Heart left ventricle (tissue), 16 donors: ENCODE measurements at places on chromosomes 3 and 15. TPM values are rescaled to one million over a fixed set of nuclear protein-coding genes. Genes with fewer than 3 reads are reported as not detected.

DNA sequence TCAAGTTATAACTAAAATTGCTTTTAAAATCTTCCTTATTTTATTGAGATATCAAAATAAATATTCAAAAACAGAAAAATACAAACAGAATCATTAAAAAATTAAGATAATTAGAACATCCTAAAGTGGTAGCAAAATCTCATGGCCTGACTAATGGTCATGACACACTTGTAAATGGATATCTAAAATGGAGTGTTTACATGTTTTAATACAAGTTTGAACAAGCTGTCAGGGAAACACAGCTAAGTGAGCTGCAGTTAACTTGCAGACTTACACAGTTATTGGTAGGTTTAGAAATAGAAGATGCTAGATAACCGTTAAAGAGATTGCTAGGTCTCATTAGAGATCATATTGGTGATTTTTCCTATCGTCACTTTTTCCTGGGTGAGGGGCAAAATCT lies 242.3 kb downstream of the LPP start:
- no peak for DNase-seq

DNA sequence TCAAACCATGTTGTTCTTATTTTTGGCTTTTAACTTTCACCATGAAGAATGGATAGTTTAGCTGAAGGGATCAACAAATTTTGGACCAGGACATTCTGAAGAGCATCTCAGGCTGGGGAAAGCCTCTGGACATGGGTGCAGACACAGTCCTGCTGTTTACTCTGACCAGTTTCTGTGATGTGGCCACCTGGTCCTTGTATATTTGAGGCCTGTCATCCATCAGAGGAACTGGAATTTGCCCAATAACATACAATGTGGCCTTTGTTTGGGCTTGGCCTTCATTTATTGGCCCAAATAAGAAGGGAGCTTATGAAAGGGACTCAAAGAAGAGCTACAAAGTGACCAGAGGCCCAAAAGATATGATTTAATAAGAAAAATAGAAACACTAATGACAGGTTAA lies 127.9 kb downstream of the MYRIP start:
- no peak for DNase-seq

- DNase-seq: no peak
Measured at GRCh38 chr3:54045061-54045815, 77.1 kb upstream of the CACNA2D3 start.

DNA sequence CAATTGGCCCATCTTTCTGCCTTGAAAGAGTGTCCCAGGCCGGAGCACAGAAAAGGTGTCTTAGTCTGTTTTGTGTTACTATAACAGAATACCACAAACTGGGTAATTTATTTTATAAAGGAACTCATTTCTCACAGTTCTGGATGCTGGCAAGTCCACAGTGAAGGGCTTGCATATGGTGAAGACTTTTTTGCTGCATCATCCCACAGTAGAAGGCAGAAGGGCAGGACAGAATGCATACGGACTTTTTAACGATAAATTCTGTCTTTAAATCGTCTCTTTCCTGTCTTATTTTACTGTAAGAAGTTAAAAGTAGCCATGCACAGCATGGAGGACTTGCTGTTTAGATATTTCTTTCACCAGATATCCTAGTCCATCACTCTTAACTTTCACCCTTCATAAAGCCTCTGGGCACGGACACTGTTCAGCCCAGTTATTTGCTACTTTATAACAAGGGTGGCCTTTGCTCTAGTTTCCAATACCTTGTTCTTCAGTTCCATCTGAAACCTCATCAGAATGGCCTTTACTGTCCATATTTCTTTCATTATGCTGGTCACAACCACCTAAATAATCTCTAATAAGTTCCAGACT lies 10.3 kb upstream of the EIF1B start:
- DNase-seq: no peak

- no peak for DNase-seq
Measured at GRCh38 chr3:49124991-49125670, 4.5 kb upstream of the USP19 start.

- DNase-seq: no peak
Measured at GRCh38 chr3:185216607-185216958, 37.3 kb downstream of the EHHADH start.

DNA sequence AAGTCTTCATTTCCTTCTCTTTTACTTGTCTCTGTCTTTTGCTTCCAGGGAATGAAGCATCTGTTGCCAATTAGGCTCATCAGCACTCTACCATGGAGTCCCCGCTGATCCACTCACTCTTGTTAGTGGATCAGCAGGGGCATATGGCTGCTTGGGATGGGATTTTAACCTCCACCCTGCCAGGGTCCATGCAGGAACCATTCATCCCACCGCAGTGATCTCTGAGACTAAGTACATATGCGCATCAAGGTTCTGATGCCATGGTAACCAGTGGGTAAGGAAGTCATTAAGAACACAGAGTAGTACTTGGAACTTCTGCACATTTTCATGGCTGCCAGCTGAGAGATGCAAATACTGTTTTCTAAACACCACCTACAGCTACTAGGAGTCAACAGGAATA lies 374.0 kb upstream of the ALCAM start:
- DNase-seq: no peak

GRCh38 chr15:39243396-39243795 lies 337.5 kb upstream of the THBS1 start:
- DNase-seq: no peak

GRCh38 chr3:155859859-155860258 lies 5.6 kb upstream of the SLC33A1 start:
- DNase-seq: no peak

DNA sequence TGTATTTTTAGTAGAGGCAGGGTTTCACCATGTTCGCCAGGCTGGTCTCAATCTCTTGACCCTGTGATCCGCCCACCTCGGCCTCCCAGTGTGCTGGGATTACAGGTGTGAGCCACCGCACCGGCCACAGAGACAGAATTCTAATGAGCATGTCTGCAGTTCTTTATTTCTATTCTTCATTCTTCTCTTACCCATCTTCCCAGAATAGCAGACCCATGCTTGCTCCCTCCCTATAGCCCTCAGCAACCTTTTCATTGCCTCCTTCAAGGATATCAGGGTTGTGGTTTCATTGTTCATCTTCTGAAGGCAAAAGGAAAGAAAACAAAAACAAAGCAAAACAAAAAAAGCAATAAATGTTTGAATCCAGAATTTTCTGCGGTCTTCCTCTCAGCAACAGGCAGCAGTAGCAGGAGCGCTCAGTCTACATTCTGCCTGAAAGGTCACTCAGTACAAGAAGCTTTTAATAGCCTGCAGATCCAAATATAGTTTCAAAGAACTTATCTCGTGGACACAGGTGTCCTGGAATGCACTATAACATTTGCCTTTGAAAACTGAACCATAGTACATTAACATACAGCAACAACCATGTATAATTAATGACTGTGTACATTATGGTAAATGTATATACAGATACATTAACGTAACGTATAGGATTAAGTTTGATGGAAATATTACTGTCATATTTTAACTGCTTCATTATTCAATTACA lies at the start of gene SMCO1:
SMCO1 (minus strand) TSS at position 434 of the 709 bp plus-strand sequence; CDS start at position 297, 137 bp downstream.
- DNase-seq: no peak

- DNase-seq: no peak
Measured at GRCh38 chr3:167565489-167565888, 88.3 kb downstream of the WDR49 start.

GRCh38 chr3:141152801-141153678 lies 78.6 kb upstream of the PXYLP1 start:
- peak; percentile 44 for DNase-seq

GRCh38 chr3:76698136-76698706 lies 341.7 kb upstream of the ROBO2 start:
- DNase-seq: no peak

DNA sequence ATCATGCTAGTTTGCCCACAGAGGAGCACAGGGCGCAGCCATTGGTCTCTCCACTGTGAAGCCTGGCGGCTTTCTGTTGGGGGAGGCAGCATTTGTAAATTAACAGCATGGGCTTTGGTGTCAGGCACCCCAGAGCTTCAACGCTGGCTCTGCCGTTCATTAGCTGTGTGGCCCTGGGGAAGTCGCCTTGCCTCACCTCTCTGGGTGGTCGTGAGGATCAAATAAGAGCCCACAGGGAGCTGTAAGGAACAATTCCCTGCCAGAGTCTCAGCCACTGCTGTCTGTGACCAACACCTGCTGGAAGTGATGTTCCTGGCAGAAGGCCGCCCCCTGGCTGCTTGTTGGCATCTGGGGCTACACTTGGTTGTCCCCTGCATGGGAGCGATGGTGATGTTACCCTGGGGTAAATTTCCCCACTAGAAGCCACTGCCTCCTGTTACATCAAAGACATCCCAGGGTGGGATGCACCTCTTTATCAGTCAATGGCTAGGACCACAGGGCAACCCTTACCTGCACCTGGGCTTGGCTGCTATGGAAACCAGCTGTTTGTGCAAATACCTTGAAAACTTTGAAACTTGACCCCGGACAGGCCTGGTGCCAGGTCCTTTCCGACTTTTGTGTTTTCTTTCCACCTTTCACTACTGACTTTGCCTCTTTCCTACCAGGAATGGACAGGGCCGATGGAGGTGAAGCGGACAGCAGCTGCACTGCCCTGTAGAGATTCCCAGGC lies 36.9 kb downstream of the DNASE1L3 start:
- DNase-seq: peak; percentile 52

DNA sequence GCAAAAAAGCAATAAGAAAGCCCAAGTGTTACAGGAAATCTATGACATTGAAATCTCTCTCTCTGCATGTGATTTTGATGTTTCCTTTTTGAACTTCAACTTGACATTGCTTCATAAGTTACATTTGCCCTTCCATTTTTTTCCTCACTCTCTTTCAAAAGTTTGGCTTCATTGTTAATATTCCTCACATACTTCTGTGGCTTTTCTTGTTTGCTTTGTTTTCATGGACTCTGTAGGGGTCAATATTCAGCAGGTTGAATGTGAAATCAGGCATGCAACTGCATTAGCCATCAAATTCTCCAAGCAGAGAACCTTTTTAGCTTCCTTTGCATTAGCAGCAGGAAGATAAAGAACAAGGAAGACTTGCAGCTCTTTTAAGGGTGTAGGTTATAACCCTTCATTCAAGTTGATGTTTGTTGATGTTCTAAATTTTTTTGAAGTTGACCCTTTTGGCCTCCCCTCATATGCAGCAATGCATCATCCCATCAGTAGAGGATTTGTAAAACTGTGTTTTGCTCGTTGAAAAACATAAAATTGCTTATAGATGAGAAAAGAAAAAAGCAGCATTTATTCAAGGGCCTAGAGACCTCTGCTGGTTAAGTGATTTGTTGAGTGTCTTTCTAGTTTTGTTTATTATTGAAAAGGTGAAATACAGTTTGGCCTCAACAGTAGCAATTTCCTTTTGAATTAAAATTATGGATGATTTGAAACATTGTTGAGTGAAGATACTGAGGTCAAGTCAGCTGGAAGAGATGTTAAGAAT lies 211.4 kb downstream of the IL5RA start:
- DNase-seq: no peak

DNA sequence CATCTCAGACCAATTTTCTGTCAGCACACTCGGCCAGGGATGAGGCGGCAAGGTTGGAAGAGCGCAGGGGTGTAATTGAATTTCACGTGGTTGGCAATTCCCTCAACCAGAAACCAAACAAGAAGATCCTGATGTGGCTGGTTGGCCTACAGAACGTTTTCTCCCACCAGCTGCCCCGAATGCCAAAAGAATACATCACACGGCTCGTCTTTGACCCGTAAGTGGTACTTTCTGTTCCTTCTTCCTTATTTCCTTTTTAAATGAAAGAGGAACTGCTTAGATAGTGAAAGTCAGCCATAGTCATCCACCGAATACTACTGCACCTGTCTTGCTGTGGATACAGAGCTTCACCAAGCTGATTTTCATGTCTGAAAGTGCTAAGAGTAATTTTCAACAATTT lies 60.1 kb downstream of the SGO1 start:
- DNase-seq: no peak

- DNase-seq: no peak
Measured at GRCh38 chr15:90637693-90638092, 79.5 kb upstream of the BLM start.

GRCh38 chr3:49349348-49350114 lies 8.6 kb downstream of the GPX1 start:
- DNase-seq: no peak

FSTL1 gene
- 303 TPM for total RNA-seq

RAB5A gene
- 62.3 TPM for total RNA-seq

THBS1 gene
- 377 TPM for total RNA-seq

TPRG1 gene
- 8.8 TPM for total RNA-seq

RBPMS2 gene
- total RNA-seq: 189 TPM

GALNT15 gene
- total RNA-seq: 4.9 TPM
